OCI-M1 (cell line): ENCODE measurements at places on chromosomes 4 and X.

DNA sequence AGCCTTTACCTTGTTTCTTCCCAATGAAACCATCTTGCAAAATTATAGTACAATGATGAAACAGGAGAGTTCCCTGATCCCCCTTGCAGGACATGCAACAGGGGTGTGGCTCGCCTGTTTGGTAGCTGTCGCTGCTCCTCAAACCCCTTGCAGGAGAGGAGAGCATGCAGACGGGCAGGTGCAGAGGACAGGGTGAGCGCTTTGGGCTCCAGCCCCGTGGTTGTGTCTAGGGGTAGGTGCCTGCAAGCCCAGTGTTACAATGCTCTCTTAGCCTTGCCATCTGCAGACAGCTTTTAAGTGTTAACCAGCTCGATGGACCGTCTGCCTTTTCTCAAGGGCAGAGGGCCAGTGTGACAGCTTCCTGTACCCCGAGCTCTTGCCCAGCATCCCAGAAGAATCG, 102.0 kb downstream of the TAB3 start:
- DNase-seq = no peak

GRCh38 chrX:107581923-107582322, 46.4 kb upstream of the PRPS1 start:
- DNase-seq = no peak

DNA sequence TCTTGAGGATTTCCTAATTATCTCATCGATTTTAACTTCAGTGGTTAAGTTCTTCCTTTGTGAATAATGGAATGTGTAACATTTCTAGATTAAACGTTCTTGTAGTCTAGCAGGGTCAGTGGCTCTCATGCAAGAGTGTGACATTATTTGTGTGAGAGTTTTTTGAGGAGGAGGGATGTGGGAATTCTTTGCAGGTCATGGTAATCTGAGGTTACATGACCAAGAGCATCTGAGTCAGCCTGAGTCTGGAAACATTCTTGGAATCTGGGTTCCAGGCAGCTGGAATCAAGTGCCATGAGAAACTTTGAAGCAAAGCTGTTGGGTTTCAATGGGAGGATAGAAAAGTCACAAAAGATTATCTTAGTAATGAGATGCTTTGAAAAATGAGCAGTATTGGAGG, 49.5 kb downstream of the GK start:
- no peak for DNase-seq

DNA sequence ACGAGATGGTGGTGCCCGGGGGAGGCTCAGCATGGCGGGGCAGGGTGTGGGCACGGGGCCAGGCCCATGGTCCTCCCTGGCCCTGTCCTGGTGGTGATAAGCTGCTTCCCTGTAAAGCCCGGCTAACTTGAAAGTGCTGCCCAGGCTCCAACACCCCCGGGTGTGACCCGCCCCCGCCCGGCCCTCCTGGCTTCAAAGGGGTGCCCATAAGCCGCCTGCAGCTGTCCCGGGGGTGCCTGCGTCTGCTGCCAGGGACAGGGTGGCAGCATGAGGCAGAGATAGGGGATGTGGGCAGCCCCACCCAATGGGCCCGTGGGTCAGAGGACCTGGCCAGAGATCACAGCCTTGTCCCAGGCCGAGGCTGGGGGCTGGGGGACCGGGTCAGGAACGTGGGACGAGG, 18.1 kb downstream of the FGFRL1 start:
- no peak for DNase-seq

DNA sequence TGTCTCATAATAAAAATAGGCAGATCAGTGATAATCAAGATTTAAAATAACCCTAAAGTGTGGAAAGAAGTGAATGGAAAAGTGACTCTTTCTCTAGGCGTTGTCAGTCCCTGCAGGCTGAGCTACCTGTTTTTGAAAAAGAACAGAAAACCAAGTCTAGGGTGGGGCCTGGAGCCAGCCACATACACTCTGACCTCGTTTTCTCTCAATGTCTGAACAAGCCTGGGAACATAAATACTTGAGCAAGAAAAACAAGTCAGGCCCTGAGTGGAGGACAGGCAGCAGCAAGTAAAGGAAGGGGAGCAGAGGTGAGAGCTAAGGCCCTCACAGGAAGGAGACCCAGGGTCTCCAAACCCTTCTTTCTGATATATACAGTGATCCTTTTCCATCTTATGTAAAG, 91.7 kb upstream of the HPF1 start:
- DNase-seq = no peak

DNA sequence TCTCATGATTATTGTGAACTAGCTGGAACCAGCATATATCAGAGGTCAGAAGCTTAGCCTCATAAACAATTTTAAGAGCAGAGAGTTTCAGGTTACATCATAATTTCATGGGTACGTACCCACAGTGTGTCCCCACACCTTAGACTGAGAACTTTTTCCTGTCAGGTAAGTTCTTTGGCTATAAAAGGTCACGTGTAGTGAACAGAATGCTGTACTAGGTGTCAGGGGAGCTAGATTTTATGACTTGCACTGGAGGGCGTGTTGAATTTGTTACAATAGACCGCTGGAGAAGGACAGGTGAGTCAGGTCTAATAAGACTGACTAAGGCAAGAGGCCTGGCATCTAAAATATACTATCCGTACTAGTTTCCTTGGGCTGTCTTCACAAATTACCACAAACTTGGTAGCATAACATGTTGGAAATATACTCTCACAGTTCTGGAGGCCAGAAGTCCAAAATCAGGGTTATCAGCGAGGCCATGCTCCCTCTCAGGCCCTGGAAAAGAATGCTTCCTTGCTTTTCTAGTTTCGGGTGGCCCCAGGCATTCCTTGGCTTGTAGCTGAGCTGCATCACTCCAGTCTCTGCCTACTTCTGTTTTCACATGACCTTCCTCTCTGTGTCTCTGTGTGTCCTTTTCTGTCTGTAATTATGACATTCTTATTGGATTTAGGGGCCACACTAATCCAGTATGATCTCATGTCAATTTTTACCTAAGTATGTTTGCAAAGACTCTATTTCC, 512.0 kb upstream of the NR3C2 start:
- DNase-seq = no peak

GRCh38 chr4:77797239-77797638, 21.9 kb downstream of the CNOT6L start:
- DNase-seq = no peak

DNA sequence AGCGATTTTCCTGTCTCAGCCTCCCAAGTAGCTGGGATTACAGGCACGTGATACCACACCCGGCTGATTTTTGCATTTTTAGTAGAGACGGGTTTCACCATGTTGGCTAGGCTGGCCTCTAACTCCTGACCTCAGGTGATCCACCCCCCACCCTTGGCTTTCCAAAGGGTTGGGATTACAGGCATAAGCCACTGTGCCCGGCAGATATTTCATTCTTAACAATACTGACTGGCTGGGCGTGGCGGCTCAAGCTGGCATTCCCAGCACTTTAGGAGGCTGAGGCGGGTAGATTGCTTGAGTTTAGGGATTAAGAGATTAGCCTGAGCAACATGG, 1.3 kb downstream of the PQBP1 start:
- no peak for DNase-seq

DNA sequence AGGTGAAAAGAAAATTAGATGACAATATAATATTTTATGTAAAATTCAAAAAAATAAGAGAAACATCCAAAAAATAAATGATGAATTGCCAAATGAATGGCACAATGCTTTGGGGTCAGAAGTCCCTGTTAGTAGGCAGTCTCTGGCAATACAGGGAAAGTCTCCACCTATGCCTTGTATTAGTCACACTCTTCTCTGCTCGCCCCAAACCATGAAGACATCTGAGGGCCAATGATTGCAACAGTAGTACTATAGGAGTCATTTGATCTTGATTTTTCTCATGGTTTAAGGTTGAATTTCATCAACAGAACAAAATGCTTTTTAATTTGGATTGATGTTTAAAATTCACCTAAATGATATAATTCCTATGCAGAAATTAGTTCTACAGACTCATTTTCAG, 3.9 kb upstream of the PRSS12 start:
- no peak for DNase-seq

- no peak for DNase-seq
These were observed 611.9 kb downstream of the STPG2 start for GRCh38 chr4:97531351-97531750.

DNA sequence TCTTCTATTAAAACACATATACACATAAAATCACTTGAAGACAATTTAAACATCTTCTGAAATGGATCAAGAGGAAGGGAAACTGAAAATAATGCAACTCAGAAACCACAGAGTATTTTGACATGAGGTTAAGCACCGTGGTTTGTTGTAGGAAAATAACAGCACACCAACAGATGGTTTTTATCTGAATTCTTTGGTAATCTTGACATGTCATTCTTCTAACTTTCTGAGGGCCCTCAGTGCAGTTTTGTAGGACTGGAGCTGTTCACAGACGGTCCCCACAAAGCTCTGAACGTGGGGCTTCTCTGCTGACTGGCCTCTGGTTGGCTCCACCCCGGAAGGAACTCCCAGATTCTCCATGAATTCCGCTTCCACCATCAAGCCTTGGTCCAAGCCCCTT, 16.0 kb upstream of the TLR8 start:
- DNase-seq = peak; percentile 10

GRCh38 chr4:3486541-3487540, 23.7 kb downstream of the DOK7 start:
- no peak for DNase-seq

DNA sequence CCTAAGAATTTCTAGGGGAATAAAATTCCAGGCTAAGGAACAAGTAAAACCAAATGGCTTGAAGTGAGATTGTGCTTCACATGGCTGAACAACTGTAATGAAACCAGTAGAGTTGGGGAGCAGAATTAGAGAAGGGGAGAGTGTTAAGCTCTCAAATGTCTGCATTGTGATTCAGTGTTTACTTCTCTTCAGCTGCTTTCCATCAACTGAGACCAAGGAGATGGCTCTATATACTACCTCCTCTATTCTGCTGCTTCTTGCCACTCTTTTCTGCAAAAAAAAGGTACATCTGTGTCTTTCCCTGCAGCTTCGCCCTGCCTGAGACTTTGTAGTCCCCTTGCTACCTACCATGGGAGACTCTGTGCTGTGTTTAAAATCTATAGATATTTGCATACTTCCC, 73.5 kb downstream of the WDFY3 start:
- DNase-seq = no peak

DNA sequence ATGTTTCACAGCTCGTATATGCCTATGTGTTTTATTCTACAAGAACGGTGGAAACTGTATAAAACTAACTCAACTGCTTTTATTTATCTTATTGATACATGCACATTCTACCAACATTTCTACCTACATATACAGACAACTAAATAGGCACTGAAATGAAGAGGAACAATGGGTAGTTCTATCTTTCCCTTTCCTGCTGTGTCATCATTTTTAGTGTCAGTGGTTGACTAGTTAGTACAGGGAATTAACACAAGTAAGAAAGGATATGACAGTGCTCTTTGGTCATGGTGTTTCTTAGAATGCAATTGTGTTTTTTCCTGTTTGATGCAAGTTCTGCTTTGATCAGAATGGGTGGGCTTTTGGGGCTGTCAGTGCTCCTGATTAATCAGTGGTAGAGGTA, 293.8 kb upstream of the CTSO start:
- DNase-seq = peak; percentile 80

GRCh38 chr4:56668267-56668666, 12.8 kb downstream of the HOPX start:
- peak; percentile 45 for DNase-seq

DNA sequence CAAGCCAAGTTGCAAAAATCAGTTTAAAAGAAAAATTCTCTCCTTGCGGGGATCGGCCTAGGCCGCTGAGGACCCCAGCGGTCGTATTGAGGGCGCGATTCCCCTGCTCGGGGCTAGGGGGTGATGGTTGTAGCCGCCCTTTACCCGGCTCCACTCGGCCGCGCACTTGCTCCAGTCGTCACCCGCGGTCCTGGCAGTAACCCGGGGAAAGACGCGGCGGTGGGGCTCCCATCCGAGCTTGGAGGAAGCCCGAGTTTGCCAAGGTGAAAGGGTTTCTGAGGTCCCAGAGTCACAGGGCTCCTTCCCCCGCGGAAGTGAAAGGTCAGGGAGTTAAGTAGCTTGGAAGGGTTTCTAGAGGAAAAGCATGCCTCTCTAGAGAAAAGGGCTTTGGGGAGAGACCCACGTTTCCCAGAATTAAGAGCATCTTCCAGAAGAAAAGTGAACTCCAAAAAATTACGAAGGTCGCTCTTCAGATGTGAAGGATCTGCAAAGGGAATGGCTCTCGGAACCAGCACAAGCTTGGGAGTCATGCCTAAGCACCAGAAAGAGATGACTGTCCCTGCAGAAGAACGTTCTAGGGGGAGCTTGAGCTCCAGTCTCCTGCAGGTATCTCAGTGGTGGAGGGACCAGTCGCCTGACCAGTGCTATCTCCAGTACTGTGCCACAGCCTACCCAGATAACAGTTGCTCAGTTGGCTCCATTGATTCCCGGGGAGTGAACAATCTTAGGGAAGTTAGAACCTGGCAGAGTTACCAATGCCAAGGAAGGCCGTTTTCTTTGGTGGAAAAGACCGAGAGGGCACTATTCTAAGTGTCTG, 875 bp downstream of the LAP3 start:
- peak; percentile 85 for DNase-seq

DNA sequence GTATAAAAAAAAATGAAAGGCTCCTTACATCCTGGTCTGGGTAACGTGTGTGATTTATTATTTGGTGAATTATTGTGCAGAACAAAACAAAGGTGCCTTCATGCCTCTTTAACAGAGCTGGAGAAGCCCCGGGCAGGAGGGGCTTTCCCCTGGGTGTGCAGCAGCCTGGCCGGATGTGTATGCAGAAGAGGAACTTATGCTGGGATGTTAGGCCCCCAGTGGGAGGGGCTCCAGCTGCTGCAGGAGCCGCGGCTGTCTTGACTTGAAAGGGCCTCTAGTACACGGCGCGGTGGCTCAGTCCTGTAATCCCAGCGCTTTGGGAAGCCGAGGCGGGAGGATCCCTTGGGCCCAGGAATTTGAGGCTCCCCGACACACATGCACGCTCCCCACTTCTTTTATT, 16.0 kb downstream of the CCNQ start:
- DNase-seq = peak; percentile 74

- DNase-seq = no peak
These were observed 304.7 kb upstream of the DIAPH2 start for GRCh38 chrX:96379951-96380350.

GRCh38 chr4:140819610-140820009, 63.4 kb upstream of the TBC1D9 start:
- DNase-seq = peak; percentile 54

DNA sequence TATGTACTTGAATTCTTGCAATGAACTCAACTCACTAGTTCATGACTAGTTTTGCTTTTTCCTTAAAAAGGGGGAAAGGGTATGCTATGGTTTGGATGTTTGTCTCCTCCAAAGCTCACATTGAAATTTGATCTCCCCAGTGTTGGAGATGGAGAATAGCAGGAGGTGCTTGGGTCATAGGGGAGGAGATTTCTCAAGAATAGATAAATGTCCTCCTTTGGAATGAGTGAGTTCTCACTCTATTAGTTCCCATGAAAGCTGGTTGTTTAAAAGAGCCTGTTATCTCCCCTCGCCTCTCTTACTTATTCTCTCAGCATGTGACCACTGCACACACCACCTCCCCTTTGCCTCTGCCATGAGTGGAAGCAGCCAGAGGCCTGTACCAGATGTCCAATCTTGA, 109.4 kb upstream of the INTU start:
- DNase-seq = no peak

- DNase-seq = no peak
These were observed 46.9 kb upstream of the YTHDC1 start for GRCh38 chr4:68396756-68397155.
